ENCODE measurements at places on chromosomes 5 and 9.

- DNase-seq = no peak
Observed at GRCh38 chr9:98962181-98962560, 18.5 kb downstream of the COL15A1 start.

DNA sequence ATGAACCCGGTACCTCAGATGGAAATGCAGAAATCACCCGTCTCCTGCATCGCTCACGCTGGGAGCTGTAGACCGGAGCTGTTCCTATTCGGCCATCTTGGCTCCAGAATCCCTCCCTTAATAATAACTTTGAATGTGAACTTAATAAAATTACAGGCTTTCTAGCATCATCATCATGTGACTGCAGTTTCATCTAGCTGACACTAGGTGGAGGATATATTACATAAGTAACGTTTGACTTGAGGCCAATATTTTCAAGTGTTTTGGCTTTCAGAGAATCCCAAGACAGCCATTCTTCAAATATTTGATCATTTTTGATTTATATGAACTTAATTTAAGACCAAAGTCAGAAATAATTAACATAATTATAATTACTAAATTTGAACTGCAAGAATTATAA is 474.9 kb upstream of the CDH10 start:
- DNase-seq = no peak

- no peak for DNase-seq
Observed at GRCh38 chr5:15440434-15440833, 59.5 kb upstream of the FBXL7 start.

GRCh38 chr5:68744206-68744605 is 349.6 kb upstream of the SLC30A5 start:
- DNase-seq = no peak

GRCh38 chr9:114069476-114070187 is 8.5 kb downstream of the AMBP start:
- no peak for DNase-seq

DNA sequence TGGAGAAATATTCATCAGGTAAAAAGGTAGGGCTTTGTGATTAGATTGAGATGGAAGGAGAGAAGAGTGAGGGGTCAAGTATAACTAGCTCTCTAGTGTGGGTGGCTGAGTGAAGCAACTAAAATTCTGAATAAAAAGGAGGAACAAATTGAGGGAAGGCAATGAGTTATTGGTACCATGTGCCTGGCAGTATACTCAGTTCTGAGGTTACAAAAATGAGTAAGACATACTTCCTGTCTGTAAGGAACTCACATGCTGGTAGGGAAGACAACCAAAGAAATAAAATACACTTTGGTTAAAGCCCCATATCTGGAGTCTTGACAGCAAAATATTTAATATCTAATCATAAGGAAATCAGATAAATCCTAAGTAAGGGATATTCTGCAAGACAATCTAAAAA is 476.8 kb upstream of the C9orf72 start:
- DNase-seq = no peak

DNA sequence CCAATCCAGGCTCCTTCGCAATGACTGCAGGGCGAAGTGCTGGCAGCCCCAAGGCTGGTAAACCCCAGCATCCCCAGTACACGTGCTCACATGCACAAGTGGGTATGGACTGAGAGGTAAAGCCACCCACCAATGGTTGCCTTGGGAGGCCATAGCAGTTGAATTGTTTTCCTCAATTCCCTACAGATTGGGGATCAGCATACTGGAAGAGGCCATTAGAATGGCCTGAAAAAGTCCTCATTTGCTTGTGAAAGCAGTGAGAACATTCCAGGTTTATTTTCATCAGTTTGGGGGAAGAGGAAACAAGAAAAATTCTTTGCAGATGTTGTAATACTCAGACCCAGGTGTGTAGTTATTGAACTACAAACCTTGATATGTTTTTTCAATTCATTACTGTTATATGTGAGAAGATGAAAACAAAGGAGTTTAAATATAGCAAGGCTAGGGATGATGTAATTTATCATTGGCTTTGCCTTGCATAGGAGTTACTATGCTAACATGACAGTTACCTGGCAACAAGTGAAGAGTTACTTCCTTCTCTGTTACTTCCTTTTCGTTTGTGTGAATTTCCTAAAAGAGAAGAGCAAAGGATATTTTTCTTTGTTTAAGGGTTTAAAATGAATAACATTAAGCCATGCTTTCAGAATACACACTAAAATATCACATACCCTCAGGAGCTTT is 36.4 kb downstream of the MTMR12 start:
- DNase-seq = no peak

DNA sequence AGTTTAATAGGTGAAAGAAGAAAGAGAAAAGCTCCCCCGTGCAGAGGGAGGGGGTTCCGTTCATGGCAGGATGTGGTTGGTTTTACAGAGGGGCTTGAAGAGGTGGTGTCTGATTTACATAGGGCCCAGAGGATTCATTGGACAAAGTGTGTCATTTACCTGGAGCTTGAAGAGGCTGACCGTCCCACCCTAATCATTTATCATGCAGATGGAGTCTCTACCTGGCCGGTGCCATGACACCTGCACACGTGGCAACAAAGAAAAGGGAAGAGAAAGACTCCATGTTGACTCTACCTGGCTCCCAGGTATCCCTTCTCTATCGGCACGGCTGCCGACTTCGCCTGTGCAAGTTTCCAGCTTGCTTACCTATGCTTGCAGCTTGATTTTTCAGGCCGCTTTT is 35.3 kb upstream of the PRRC2B start:
- DNase-seq = no peak

- no peak for DNase-seq
Observed at GRCh38 chr5:32388432-32389129, 56.0 kb downstream of the ZFR start.

DNA sequence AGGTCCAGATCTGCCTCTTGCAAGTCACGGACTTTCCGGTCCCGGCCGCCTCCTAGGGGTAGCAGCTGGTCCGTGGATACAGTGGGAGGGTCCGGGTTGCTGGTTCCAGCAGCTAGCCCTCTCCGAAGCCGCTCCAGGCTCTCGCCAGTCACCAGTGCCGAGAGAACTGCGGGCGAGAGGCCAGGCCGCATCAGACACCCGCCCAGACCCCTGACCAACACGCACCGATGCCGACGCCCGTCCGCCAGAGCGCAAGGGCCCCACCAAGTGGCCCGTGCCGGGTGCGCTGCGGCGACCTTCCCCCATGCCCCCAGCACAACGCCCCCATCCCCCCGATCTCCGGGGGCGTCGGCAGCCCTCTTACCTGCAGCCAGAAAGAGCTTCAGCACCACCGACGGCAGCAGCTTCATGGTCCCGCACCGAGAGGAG is 470 bp downstream of the HBEGF start:
- DNase-seq = no peak

DNA sequence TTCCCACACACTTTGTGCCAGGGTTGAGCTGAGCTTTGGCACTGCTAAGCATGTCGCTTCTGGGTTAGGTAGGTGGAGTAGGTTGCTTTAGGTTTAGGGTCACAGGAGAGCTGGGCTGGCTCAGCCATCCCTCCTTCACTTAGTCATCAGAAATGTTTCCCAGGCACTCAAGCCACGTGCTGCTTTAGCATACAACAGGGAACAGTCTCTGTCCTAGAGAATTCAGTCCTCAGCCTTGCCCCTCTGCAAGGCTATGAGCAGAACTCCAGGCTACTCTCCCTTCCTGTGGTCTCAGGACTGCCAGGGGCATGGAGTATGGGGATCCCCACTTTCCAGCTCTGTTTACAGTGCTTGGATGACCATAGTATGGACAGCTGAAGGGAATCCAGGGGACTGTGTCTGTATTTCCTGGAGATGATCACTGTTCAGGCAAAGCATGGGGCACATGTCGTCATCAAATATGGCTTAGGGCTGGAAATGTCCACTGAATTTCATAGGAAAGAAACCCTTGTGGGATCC is 7.5 kb upstream of the ANKRD33B start:
- DNase-seq = no peak

- DNase-seq = no peak
Observed at GRCh38 chr5:33679791-33680190, 212.0 kb downstream of the ADAMTS12 start.

GRCh38 chr9:110969971-110970386 is 68.3 kb downstream of the LPAR1 start:
- DNase-seq = no peak

DNA sequence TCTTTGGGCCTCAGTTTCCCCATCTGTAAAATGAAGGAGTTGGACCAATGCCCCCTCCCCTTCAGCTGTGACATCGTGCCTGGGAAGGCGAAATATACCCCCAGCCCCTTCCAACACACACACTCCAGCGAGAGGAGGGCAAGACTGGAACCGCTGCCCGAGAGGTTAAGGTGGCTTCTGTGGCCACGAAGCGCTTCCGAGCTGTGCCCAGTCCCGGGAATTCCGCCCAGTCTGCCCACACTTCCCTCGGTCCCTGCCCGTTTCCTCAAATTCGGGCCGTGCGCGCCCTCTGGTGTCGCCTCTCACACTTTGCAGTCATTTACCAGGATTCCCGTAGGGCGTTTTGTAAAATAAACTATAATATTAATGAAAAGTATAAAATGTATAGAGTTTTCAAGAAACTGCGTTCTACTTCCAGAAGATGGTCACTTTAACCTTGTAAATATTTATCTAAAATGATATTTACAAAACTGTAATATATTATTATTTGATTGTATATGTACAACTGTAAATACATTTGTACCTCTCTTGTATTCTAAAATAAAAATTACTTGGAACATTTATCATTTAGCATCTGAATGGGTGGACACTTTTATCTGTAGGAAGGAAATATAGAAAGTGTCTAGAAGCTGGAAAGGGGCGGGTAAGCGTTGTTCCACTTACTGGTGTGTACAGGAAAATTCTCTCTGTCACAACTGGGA is 11.0 kb upstream of the EXOSC2 start:
- DNase-seq = no peak

DNA sequence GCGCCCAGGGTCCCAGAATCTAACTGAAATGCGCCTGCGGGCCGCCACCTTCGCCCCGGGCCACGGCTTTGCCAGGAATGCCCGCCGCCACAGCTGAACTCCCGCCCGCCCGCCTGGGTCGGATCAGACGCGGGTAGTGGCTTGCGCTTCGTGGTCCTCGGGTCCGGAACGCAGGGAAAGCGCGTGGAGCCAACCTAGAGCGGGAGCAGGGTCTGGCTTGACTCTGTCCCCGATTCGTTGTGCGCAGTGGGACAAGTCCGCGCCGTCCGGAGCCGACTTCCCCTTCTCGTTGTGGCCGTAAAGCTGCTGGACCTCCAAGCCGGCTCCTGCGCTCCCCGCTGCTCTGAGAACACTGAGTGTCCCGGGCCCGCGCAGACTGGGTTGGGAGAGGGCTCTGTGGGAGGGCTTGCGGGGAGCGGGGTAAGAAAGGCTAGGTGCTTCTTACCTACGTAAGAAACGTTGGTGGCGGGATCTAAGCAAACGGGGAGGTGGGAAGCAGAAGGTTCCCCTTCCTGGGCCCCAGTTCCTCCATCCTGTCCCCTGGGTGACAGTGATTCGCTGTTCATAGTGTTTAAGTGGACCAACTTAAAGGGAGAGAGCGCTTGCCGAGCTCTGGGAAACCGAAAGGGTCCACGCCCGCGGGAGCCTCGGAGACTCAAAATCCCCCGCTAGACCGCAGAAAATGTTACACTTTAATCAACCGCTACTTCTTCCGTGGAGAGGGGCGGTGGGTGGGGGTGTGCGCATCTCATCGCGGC is 4.4 kb upstream of the FOXE1 start:
- no peak for DNase-seq

DNA sequence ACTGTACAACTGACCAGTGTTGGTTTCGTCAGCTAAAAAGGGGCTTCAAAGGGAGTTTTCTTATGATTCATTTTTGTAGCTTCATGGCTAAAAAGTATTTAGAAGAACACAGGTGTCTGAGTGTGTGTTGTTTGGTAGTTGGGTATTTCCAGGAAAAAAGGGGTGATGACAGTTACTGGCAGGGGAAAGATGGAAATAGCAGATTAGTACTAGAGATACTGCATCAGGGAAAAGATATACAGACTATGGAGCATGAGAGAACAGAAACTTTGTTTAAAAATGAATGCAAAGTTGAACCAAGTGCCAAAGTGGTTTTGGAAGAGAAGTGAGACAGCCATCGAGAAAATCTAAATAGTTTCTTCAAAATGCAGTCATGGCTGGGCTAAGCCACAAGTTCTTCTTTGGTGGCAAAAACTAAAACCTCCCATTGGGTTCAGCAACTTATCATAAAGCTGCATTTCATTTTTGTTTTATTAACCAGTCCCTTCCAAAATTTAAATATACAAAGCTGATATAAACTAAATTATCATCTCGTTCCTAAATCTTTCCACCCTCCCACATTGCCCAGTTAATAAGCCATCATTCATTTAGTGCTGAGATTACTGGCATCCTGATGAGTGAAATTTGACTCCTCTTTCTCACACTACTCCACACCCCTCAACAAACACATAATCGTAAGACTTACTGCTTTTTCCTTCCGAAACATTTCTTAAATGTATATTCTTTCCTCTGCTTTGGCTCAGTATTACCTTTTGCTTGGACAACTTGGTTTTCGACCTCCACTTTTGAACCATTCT is 33.5 kb downstream of the ELL2 start:
- DNase-seq = no peak

- DNase-seq = no peak
Observed at GRCh38 chr5:147081311-147081764, 153.5 kb upstream of the STK32A start.
